ENCODE measurements at places on chromosomes 13 and 19. TPM values are rescaled to one million over a fixed set of nuclear protein-coding genes. Genes with fewer than 3 reads are reported as not detected.

The BABAM1 gene
- 105 TPM for polyA plus RNA-seq

The LMO7 gene
- polyA plus RNA-seq = 200 TPM

The KLK4 gene
- not detected for polyA plus RNA-seq

The MRPS31 gene
- polyA plus RNA-seq = 27.6 TPM

The EBI3 gene
- 0.72 TPM for polyA plus RNA-seq

The XPO4 gene
- 18.8 TPM for polyA plus RNA-seq

DNA sequence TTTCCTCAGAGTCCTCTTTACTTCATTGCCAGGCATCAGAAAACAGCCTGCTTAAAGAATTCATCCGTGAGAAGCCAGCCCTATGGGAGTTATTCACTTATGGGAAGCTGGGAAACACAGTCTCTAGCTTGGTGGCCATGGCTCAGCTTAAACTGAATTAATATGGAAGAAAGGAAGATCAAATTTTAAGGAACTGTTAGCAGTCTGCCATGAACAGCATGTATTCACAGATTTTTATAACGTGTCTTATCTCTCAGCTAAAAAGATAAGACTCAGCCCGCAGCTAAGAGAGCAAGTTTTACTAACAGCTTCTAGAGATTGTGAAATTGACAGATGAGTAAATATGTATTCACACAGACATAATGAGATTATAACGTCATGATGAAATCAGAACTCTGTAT is 253.7 kb upstream of the RXFP2 start:
- no peak for DNase-seq

DNA sequence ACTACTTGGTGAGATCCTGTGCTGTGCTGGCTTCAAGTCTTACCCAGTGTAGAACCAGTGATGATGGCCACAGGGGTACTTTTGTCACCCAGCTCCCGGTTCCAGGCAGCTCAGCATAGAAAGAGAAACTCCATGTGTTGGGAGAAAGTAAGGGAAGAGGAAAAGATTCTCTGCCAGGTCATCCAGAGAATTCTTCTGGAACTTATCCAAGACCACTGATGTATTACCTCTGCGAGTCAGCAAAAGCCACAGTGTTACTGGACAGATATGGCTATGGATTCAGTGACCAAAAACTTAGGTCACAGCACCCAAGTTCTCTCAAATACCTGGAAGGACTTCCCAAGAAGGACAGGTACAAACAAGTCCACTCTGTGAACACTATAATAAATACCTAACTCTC is 399.5 kb upstream of the MIR17HG start:
- no peak for DNase-seq

DNA sequence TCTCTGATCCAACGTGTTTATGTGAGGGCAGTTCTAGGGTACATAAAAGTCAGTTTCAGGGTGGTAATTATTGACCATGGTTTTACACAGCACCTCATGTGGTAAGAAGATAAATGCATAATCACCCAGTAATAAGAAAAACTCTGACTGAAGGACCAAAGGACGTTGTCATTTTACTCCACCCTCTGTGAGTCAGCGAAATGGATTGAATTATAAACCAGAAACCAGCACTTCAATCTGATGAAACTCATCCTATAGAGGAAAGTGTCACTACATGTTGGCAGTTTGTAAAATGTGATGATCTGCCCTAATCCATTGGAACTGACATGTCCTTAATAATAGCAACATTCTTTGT is 406.8 kb downstream of the KLF5 start:
- no peak for DNase-seq

DNA sequence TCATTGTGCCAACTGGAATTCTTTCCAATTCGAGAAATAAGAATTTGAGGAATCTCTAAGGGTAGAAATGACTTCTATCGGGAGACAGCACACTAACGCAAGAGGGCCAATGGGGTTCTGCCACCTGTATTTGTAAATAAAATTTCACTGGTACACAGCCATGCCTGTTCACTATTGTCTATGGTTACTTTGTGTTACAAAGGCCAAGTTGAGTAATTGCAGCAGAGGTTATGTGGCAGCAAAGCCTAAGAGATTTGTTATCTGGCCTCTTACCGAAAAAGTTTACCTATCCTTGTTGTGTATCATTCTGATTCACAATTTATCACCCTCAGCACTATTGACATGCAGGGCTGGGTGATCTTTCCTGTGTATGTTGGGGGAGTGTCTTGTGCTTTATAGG is 278.0 kb downstream of the KLF5 start:
- DNase-seq = no peak

DNA sequence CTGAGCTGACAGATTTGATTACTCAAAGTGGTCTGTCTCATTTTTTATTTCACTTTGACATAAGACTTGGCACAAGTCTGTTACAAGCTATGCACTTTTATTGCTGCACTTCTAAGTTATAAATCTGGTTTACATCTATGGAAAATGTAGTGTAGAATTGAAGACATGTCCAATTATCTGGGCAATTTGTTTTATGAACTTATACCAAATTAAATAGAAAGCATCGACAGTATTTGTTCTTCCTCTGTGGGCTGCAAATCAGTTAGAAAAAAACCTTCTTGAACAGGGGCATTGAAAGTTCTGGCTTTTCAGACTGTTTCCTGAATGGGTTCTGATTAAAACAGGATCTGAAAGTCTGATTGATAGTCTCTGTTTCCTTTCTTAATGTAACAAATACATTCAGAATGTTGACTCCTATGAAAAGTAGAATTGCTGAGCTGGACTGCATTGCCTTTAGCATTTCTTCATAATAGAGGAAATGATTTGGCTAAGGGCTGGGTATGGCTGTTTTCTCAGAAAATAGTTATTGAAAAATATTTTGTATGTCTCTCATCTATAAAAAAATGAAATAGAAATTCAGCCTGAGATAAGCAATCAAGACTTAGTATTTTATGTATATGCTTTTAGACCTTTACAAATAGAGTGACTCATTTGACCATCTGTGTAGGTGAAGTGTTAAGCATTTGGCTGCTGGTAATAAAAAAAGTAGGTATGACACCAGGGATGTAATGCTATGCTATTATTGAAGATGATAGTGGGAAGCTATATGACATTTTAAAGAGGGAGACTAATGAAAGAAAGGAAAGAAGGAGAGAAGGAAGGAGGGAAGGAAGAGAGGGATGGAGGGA is 210.9 kb upstream of the SPRY2 start:
- no peak for DNase-seq

- no peak for DNase-seq
Measured at GRCh38 chr13:23608701-23609413, 38.6 kb downstream of the TNFRSF19 start.

DNA sequence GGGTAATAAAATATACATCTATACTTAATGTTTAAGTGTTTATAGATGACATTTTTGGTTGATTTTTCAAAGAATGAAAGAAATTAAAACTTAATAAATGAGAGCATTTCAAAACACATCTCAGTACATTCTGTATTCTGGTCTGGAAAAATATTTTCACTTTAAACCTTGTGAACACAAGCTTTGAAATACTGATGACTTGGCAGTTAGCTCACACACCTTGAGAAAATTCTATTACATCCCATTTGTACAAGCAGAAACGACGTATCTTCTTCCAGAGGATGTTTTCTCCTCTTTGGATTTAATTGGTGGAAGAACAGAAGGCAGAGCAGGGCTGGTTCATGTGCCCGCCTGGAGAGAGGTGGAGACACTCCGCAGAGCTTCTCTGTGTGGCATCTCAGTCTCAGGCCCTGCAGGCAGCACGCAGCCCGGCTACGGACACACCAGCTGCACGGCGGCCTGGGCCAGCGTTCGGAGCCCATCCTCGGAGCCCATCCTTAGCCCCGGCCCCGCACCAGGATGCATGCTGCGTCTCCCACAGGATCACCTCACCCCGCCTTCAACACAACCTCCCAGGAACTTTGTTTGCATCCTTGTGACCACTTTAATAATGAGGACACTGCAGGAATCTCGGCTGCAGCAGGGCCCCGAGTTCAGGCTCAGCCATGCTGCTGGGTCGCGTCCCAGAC is 48.6 kb downstream of the SOX1 start:
- DNase-seq = no peak

GRCh38 chr19:39802958-39803357 is 24.3 kb downstream of the LEUTX start:
- DNase-seq = no peak

DNA sequence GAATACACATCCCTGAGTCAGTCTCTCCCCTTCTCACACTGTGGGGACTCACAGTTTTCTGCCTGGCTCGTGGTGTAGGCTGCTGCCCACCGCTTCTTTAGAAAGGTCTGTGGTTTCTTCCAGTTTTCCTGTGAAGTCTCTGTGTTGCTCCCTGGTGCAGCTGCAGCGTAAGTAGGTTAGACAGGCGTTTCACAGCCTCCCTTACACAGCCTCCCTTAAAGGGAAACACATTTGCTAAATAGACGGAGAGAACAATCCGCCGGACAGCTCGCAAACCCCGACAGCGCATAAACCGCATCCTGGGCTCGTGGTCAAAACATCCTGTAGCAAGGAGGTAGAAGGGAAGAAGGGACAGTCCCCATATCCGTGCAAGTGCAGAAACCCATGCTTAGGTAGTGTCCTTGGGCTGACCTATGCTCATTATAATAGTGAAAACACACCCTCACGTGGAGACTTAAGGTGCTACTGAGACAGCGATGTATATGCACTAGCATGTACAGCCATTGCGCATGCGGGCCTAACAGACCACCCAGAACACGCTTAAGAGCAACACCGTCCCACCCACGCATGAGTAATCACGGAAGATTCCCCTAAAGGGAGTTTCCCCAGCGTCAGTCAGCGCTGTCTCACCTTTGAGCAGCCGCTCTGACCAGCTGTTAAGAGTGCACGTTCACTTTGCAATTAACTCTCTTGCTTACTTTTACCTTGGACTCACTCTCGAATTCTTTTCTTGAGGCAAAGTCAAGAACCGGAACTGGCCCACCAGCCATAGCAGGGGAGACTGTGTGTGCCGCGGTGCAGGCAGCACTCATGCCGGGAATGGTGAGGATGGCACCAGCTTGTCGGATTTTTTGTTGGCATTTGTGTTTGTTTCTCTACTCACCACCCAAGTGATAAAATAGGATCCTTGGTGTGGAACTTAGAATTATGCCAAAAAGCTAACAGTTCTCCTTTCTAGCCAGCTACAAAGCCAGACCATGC is 16.6 kb downstream of the SIGLEC8 start:
- DNase-seq = no peak

- peak; percentile 76 for DNase-seq
Measured at GRCh38 chr19:3670796-3671679, 29.2 kb downstream of the PIP5K1C start.

DNA sequence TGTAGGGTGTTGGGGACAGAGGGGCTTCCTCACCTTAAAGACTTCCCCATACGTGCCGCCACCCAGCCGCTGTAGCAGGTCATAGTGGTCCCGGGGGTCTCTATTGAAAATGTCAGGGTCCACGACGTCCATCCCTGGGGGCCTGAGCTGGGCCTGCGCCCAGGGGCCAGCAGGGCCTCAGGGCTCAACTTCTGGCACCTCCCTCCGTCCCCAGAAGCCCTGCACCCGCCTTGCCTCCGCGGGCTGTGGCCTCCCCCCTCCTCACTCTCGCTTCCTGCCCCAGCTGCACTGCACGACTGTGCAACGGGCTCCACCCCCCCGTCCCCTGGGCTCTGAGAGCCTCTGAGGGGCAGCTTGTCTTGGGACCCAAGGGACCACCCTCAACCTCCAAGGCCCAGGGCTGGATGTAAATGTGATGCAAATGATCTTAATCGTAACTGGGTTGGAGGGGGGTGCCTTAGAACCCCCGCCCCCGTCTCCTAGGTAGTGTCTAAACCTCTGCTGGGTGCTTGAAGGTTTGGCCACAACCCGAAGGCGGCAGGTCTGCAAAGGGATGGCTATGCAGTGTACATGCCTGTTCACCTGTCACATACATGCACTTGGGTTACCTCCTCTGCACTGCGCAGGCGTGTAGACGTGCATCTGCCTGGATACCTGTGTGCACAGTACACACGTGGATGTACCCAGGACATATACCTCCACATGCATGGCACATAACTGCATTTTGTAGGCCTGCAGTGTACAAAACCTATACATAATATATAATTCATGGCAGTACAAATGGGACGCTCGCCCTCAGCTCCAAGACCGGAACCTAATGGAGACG is at the start of gene MAP4K1:
MAP4K1 (minus strand) TSS at position 190 of the 826 bp plus-strand sequence; CDS start at position 132, 58 bp downstream.
- no peak for DNase-seq

GRCh38 chr19:15123031-15123890 is 16.1 kb downstream of the SYDE1 start:
- DNase-seq = no peak

DNA sequence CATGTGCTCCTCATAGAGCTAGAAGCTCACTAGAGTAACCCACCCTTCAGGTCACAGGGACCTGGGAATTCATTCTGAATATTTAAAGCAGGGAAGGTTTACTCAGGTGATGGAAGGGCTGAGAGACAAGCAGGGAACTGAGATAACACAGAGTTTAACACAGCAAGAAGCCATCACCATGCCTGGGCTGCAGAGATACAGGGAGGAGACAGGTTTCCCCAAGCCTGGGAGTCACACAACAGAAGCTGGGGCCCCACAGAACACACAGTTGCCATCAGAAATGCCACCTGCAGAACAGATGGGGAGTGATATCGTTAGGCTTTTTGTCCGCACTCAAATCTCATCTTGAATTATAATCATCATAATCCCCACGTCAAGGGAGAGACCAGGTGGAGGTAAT is 7.9 kb upstream of the CYSLTR2 start:
- DNase-seq = no peak

Measured in hindlimb muscle (tissue), 1 donor.